ENCODE measurements at places on chromosomes 5 and 9.

GRCh38 chr9:125694478-125694877 lies 12.5 kb downstream of the MAPKAP1 start:
- no peak for DNase-seq

GRCh38 chr9:80320916-80321315 lies 749.2 kb downstream of the TLE4 start:
- no peak for DNase-seq

DNA sequence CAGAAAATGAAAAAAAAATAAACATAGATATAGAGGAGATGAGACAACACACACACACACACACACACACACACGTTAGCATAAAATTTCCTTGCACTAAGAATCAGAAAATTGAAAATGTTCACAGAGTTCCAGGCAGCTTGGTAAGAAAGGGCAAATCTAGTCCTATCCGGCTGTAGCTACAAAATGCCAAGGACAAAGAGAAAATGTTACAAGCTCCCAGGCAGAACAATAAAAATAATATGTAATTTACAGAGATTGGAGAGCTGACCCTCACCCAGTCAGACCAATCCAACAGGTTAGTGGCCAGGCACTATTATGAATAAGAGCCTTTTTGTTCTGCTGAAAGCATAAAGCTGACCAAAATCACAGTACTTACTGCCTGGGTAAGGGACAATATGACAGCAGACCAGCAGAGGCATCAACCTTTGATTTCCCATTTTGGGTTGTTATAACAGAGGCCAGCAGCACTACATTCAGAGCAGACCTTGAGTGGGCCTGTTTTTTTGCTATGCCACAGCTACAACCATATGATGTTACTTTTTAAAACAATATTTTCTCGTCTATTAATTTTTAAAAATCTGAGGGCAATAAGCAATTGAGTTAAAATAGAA lies 892.6 kb downstream of the TAF11L14 start:
- DNase-seq: no peak

DNA sequence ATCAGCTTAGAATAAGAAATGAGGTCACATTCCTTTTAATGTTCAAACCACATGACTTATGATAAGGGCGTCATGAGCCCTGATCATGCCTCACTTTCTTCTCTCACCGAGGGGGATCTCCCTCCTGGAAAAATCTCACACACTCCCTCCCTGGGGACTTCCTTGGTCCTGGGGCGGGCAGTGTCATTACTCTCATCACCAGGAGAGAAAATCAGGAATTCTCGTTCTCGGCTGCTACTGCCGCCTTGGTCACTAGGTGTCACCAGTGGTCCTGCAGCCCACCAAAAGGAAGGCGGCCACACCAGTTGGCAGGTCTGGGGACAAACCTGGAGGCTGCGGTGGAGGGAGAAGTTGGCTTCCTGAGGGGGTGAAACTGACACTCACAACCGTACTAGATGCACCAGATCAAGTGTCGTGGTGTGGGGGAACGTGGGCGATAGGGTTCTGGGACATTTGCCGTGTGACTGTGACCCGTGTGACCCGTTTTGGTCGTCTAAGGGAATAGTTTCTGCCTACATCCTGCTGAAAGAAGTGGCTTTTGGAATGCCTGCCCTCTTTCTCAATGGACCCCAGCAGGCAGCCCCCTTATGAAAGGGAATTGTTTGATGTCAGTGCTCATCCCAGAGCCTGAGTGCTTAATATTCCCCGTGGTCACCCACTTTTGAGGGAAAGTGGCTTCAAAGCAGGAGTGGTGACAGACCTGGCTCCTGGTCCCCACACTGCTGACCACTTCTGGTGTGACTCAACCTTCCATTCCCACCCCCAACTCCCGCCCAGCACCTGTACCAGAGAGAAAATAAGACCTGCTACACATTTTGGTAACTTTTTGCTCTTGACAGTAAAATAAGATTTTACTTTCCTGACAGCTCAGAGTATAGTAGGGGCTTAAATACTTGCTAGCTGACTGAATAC lies 63.2 kb downstream of the ACER2 start:
- DNase-seq: peak; percentile 22

- no peak for DNase-seq
Measured at GRCh38 chr9:22052376-22052945, 43.4 kb upstream of the CDKN2B start.

- DNase-seq: no peak
Measured at GRCh38 chr9:37251452-37251851, 131.1 kb downstream of the ZCCHC7 start.

DNA sequence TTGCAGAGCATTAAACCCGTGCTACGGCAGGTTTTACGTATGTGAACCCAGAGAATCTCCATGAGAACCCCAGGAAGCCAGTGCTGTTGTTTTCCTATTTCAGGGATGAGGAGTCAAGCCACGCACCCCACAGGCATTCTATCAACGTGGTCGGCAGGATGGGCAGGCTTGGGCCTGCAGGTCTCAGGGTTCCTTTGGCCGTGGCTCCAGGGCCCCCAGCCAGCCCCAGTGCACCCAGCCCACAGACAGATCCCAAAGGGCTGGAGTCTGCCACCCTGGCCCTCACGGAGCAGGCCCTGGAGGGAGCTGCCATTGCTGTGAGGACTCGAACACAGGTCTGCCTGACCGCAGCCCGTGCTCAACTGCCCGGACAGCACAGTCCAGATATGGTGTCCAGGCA lies 77.1 kb upstream of the STXBP1 start:
- DNase-seq: no peak

GRCh38 chr9:134724202-134724911 lies 82.8 kb downstream of the COL5A1 start:
- DNase-seq: no peak

DNA sequence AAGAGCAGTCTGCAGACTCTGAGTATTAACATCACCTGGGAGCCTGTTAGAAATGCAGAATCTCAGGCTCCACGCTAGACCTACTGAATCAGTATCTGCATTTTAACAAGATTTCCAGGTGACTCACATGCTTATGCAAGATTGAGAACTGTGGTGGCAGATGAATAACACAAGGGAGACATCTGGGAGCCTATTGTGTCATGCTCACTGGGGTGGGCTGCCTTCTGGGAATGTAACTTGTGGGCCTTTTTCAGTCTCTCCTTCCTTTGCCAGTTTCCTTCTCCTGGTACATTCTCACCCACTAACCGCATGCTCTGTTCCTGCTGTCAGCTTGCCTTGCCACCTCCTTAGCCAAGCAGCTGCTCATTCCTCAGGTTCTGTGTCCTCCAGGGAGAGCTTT lies 176.6 kb upstream of the C9orf72 start:
- DNase-seq: no peak

DNA sequence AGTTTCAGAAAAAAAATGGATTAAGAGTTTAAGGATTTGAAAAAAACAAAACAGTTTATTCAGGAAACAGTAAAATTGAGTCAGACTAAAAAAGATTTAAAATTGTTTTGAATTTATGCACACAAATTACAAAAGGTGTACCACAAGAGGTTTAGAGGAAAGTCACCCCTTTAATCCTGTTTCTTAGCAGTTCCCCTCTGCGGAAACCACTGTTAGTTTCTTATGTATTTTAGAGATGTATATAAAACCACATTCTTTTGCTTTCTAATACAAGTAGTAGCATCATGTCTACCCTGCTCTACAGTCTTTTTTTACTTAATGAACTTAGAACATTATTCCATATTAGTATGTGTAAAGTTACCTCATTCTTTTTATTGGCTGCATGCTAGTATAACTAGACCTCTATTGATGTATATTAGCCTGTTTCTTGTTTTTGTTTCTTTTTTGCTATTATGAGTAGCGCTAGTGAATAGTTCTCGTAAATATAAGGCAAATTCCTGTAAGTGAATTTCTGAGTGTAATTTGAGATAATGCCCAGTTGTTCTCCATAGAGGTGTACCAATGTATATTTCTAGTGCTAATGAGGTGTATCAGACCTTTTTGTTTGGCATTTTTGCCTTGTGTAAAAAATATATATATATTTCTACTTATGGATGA lies 20.0 kb downstream of the GPBP1 start:
- no peak for DNase-seq

DNA sequence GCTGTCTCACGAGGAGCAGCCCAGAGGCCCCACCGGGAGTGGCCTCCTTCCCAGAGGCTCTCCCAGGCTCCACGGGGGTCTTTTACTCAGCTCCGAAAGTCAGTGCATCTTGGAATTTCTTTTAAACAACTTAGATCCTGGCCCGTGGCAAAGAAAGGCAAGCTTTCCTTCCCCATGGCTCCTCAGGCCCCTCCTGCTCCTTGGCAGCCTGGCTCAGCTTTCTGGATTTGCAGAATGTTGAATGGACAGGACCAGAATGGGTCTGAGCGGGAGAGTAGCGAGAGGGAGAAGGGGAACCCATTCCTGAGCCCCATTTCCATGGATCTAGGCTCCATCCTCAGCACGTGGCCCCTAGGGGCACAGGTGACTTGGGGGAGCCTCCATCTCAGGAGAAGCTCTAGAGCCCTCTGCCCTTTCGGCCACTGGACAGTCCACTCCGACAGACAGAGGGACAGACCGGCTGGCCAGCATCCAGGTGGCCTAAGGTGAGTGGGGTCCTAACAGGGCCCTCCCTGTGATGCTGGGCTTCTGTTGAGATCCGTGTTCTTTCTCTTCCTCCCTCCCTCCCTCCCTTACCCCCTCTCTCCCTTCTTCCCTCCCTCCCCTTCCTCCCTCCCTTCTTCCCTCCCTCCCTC lies 173.9 kb upstream of the PPP1R26 start:
- no peak for DNase-seq

- peak; percentile 42 for DNase-seq
Measured at GRCh38 chr5:174311531-174312269, 266.2 kb downstream of the NSG2 start.

DNA sequence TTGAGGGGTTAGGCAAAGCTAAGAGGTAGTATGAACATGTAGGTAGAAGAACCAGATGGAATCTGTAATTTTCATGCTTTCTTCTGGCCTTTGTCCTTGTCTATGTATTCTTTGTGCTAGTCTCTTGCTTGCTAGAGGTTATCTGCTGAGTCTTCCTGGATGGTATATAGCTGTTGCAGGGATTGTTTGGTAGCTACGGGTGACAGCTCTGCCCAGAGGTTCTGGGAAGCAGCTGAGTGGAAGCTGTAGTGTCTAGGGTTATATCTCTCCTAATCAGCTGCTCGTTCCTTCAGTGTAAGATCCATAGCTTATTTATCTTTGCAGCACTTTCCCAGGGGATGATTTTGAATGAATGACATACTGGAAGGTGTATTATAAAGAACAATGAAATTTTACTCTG lies 100.3 kb downstream of the ATG10 start:
- no peak for DNase-seq

GRCh38 chr9:73613092-73613701 lies 461.5 kb downstream of the ANXA1 start:
- DNase-seq: no peak

DNA sequence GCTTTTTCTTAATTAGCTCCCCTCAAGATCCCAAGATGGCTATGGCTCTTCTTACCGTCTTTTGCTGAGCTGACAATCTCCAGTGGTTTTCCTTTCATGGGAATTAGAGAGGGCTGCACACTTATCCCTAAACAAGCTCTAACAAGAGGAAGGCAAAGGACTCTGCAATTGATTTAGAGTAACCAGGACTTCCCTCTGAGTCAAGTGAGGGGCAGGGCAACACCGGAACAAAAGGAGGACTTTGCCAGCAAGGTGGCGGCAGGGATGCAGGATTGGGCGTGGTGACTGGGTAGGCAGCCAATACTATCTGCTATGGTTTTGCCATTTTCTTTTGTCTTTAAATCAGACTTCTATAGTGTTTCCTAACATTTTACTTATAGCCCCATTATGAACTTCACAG lies 9.8 kb downstream of the SLC44A1 start:
- no peak for DNase-seq

- peak; percentile 65 for DNase-seq
Measured at GRCh38 chr5:91225848-91226686, 157.1 kb downstream of the ARRDC3 start.

DNA sequence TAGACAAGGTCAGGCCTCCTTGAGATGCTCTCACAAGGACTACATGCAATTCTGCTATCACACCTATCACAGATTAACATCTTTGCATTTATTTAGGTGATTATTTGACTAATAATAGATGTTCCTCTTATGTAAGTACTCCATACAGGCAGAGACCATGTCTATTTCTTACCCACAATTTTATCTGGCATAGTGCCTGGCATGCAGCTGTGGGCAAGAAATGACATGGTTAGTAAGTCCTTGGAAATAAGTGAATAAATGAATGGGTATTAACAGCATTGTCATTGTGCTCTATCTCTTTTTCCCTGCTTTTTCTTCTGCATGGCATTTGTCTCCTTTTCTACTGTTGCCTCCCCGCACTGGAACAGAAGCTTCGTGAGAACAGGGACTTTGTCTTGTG lies 49.4 kb downstream of the SLC22A5 start:
- no peak for DNase-seq

DNA sequence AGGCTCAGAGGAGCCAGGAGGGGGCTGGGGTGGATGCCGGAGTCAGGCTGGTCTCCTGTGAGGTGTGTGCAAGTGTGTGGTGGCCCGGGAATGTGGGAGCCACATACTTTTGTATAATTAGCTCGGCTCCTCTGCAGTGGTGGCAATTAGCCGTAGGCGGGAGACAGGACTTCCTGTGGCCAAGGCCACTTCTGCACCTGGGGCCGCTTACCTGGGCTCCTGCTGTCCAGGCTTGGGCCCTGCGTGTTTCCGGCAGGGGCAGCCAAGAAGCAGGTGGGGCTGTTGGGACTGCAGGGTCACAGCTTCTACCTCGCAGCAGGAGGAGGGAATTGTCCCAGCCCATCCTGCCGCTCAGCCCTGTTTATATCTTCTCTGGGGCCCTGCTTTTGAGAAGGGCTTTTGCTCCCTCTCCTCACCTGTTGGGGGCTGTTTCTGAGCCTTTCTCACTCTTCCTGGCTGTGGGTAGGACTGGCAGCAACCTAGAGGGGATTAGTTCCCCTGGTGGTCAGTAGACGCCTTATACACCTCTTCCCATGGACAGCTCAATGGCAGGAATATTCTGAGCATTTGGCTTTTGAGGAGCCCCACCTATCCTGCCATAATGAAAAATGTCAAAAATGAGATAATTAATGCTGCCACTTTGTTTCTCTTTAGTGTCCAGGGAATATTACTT lies 145.4 kb upstream of the PITX1 start:
- no peak for DNase-seq

GRCh38 chr5:72485430-72485974 lies 21.7 kb downstream of the ZNF366 start:
- DNase-seq: no peak

DNA sequence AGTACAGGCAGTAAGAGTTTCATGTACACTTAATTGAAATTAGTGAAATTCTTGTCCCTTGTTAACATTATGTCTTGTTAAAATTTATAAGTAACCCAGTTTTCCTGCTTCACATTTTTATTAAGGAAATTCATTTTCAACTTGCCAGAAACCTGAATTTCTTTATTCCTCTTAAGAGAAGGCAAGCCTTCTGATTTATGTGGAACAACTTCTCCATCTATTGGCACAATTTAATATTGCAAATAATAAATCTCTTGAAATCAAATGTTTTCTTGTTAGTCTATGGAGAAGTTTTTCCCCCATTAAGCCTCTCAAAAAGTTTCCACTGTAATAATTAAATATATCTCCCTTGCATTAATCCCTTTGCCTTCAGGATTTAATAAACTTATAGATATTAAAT lies 33.8 kb upstream of the ACO1 start:
- DNase-seq: no peak

GRCh38 chr5:77266291-77266690 lies 55.8 kb downstream of the PDE8B start:
- no peak for DNase-seq

GRCh38 chr9:85944672-85945071 lies 3.7 kb downstream of the NAA35 start:
- no peak for DNase-seq

GRCh38 chr5:149641000-149641576 lies 59.8 kb downstream of the ARHGEF37 start:
- DNase-seq: no peak
